Stimulated activated CD4-positive, alpha-beta T cell treated with anti-CD3 and anti-CD28 coated beads, Interleukin-4, amount 100 ng/mL, for 48 hours (primary cell): ENCODE measurements at places on chromosomes 13 and 19.

GRCh38 chr13:50460358-50460757, 383.1 kb downstream of the DLEU7 start:
- DNase-seq = no peak

DNA sequence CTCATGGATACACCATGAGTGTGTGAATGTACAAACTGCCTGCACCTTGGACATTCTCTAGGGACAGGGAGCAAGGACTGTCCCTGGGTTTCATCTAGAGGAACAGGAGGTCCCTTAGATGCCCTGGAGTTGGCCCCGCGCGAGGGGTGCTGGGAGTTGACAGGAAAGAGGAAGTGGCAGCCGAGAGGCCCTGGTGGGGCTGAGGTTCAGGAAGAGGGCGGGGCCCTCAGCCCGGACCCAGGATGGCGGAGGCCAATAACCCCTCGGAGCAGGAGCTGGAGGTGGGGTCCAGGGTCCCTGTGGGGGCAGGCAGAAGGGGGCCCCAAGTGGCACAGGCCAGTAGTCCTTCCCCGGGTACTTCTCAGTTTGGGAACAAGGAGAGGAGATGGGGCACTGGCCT, 6.9 kb downstream of the PKN1 start:
- peak; percentile 72 for DNase-seq

GRCh38 chr19:46378268-46378667, 31.4 kb downstream of the PPP5C start:
- no peak for DNase-seq

DNA sequence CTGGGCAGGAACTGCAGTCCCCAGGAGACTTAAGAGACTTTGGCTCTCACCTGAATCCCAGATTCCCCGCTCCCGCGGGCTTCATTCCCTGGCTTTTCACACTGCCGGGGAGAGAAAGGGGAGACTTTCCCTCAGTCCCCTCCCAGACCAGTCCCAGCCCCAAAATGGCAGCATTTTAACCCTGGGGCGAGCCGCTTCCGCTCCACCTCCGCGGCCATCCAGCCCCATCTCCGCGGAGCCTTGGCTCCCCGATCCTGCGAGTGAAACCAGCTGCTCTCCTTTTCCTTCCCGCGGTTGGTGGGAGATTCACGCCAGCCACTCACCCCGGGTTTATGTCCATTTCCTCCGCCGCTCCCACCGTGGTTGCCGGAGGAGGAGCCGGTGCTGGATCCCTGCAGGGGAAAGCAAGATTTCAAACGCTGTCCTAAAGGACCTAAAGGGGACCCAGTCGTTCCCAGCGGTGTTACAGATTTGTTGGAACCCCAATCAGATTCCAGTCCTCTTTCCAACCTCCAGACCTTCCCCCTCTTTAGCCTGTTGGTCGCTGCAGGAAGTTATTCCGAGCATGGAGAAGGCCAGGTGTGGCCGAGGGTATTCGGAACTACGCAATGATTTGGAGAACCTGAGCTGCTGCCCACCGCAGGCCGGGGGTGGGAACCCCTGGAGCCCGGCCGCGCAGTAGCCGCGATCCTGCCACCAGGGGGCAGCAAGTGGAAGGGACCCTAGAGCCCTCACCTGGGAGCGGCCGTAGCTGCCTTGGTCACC, 3.4 kb downstream of the DMKN start:
- DNase-seq = peak; percentile 80

DNA sequence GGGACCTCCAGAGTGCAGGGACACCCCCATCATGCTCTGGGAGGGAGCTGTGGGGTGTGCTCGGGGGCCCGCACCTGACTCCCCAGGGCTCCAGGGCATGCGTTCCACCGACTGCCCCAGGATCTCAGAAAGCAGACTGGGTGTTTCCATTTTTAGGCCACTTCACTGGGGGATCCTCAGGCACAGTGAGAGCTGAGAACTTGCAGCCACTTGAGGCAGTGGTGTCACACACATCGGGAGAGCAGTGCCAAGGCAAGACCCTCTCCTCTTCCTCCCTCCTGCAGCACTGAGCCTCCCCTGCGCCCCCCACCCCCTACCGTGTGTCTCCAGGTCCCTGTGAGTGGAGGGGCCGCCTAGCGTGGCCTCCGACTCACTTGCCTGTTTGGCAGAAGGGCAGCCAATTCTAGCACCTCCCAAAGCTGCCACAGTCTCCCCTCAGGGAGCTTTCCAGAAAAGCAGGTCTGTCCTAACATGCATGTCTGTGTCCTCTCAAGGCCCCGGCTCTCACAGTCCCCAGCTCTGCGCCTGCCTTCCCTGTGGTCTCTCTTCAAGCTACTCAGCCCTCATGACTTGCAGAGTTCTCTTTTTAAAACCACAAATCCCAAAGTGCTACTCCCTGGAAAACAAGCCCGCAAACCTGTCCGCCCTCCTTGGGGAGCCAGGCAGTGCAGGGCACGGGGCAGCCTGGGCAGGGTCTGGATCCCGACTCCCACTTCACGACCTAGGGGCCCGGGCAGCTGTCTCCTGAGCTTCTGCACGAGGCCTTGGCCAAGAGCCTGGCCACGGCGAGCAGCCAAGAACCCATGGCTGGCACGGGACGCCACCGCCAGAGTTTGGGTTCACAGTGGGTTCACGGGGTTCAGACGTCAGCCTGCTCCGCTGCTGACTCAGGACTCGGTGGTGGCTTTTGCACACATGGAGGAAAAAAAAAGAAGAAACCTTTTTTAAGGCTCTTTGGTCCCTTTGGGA, 94.1 kb downstream of the STK24 start:
- DNase-seq = no peak

DNA sequence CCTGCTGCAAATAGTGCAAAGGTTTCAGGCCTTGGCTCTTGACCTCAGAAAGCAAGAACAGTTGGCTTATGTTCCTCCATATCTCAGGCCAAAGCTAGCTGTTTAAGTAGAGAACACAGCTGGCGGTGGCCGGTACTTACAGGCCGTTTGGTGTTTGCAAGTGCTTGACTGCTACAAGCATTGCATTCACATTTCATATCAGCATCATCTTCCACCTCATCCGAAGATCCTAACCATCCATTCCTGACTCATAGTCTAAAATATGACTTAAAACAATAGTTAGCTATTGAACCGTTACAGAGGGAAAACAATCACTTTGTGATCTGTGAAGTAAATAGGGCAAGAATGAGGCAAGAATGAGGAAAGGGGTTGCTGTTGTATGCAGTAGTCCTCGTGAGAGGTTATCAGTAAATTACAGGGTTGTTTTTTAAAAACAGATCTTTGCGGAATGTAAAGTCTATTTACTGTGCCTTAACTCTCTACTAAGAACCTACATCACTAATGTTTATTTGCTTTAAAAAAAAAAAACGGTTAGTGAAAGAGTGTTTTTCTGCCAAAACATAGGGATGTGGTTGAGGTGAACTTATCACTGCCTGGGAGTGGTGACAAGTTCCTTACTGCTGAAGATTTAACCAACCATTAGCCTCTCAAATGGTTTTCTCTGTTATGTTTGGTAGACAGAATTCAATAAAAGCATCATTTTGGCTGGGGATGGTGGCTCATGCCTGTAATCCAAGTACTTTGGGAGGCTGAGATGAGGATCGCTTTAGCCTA, 21.6 kb upstream of the WDR88 start:
- DNase-seq = no peak

DNA sequence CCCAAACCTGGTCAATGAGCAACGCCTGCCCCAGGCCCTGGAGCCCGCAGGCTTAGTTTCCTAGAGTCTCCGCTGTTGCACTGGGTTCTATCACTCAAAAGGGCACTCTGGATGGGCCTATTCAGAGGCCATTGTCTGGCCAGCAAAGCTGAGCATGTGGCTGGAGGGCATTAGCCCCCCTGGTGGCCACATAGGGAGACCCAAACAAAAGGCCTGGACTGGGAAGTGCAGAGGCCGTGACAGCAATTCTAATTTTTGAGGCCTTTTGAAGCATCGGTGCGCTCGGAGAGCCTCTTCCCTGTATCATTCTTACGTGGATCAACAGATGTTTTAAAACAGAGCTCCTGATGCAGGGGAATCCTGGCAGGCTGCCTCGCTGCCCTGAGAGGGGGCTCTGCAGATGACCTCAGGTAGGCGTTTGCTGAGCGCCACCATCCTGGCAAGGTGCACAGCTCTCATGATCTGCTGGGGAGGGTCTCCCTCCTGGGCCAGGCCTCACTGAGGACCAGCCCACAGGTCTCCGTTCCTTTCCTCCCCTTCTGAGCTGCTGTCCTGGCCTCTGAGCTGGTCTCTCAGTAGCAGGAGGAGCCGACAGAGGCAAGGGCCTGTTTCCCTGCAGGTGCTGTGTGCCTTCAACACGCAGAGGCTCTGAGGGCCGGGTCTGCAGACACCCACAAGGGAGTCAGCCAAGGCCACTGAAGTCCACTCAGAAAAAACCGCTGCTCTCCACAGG, 190.5 kb downstream of the URI1 start:
- DNase-seq = no peak

- DNase-seq = no peak
Observed at GRCh38 chr13:112716841-112717520, 27.1 kb downstream of the ATP11A start.

GRCh38 chr13:72284791-72285190, 417.8 kb upstream of the DACH1 start:
- DNase-seq = no peak

- DNase-seq = no peak
Observed at GRCh38 chr19:931860-932647, 6.2 kb downstream of the ARID3A start.

DNA sequence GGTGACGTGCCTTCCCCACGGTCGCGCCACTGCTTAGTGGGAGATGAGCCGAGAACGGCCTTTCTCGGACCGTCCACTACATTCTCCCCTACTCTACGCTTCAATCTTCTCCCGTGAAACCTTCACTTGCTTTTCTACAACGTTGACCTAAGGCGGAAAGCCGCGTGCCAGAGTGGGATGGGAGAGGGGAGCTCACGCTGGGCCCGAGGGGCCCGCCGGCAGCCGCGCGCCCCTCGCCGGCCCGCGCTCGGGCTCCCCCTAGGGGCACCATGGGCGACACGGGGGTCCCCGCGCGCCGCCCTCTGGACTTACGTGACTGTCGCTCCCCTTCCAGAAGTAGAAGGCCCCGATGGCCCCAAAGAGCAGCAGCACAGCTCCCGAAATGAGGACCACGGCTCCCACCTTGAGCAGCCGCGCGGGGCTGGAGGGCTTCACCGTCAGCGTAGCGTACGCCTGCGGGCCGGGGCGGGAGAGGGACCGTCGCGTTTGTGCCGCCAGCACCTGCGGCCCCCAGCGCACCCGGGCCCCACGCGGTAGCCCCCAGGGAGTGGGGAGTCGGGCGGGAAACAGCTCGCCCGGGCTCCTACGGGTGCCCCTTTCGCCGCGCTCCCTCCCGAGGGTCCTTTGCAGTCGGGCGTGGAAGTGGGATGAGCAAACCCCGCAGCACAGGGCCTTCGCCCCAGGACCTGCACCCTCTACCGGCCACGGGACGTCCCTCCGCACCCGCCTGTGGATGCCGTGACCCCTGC, 727 bp downstream of the CNMD start:
- DNase-seq = peak; percentile 5

- no peak for DNase-seq
Observed at GRCh38 chr19:49873834-49874233, 3.3 kb downstream of the AKT1S1 start.

DNA sequence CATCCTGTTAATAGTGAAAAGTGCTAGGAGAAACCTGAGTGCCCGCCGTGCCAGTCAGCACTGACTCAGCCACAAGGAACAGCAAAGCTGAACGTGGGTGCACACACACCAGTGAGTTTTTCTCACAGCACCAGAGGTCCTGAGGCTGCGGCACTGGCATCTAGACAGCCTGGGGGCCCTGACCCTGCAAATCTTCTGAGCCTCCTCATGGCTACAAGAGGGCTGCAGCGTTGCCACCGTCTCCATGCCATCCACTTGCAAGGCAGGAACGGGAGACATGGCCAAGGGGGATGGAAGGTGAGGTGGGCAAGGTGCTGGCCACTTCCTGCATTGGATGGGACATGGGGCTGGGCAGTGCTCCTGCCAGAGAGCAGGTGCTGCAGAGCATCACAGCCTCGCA, 211.2 kb upstream of the SOX1 start:
- no peak for DNase-seq

- no peak for DNase-seq
Observed at GRCh38 chr13:92407858-92408257, 818.7 kb upstream of the GPC6 start.

- peak; percentile 19 for DNase-seq
Observed at GRCh38 chr13:42354241-42355091, 82.5 kb downstream of the AKAP11 start.

DNA sequence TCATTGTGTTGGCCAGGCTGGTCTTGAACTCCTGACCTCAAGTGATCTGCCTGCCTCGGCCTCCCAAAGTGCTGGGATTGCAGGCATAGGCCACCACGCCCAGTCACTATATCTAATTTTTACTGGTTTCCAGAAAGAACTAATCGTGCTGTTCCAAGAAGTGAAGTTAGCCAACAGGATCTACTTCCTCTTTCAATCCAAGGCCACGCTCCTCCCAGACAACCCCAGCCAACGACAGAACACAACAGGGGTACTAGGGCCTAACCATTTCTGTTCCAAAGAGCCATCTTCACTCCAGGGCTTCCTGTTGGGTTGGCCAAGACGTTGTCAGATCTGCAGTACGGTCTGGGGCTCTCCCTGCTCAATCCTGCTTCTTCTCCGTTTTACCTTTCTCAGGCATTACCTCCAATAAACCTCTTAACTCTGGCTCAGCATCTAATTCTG, 7.0 kb upstream of the LSM14A start:
- no peak for DNase-seq

GRCh38 chr19:49558591-49558990, 21.8 kb downstream of the NOSIP start:
- no peak for DNase-seq

DNA sequence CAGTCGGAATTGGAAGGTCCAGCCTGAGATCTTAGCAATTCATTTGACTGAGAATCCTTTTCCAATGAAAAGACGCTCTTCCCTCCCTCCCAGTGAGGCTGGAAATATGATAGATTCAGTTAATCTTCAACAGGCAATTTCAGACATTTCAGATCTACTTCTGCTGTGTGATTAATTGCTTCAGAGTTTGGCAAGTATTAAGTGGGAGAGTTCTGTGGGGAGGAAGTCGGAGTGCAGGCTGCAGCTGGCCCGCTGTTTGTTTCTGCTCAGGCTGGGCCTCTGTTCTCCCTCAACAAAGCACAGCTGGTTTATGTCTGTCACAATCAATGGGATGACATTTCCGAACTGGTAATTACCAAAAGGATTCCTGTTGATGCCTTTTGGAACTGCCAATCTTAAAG, 178.2 kb downstream of the NDFIP2 start:
- DNase-seq = no peak

DNA sequence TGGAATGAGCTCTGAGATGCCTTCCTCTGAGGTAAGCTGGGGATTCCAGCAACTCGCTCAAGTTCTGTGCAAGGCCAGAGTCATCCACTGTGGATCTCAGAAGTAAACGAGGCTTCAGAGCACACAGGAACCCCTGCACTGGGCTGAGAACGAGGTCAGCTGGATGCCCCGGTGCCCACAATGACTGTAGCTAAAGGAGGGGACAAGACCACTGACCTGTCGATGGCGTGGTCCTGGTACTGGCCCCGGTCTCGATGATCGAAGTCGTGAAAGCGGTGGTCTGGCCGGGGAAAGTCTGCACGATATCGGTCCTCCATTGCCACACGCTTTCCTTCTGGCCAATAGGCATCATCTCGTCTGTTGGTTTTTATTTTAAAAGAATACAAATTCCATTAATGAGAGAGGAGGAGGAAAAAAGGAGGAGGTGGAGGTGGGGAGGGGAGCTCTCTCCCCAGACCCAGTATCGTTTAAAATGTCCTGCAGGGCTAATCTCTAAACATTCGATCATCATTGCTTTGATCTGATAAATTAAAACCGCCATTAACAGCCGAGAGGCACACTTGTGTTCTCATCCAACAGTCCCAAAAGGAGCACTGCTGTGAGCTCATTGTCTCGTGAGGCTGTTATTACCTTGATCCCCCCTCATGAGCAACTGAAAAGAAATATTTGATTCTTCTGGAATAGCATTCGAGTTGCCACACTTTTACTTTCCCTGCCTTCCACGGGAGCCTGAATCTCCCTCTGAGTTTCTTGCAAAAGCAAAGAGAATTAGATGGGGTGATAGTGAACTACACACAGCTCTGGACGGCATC, 25.0 kb upstream of the TINCR start:
- DNase-seq = no peak
